NCI-H2081 (cell line): ENCODE measurements at places on chromosomes 13 and 19.

DNA sequence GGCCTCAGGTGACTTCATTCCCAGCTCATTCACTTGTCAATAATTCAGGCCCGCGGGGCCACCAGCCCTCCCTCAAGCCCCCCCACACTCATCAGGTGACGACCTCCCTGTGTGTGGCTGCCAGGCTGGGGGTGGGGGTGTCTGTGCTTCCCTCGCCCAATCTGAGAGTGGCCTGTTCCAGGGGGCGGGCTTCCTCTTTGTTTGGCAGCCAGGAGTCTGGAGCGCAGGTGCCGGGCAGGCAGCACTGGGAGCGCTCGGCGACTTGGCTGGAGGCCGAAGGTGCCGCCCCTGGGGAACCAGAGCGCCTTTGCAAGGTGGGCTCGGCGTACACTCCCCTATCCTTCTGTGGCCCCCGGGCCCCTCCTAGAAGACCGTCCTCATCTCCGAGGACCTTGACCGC is 5.4 kb upstream of the ZNF98 start:
- no peak for DNase-seq

GRCh38 chr19:35120898-35121297 is 5.3 kb downstream of the FXYD3 start:
- no peak for DNase-seq

GRCh38 chr19:7138402-7138801 is 68.9 kb downstream of the ZNF557 start:
- DNase-seq: no peak

DNA sequence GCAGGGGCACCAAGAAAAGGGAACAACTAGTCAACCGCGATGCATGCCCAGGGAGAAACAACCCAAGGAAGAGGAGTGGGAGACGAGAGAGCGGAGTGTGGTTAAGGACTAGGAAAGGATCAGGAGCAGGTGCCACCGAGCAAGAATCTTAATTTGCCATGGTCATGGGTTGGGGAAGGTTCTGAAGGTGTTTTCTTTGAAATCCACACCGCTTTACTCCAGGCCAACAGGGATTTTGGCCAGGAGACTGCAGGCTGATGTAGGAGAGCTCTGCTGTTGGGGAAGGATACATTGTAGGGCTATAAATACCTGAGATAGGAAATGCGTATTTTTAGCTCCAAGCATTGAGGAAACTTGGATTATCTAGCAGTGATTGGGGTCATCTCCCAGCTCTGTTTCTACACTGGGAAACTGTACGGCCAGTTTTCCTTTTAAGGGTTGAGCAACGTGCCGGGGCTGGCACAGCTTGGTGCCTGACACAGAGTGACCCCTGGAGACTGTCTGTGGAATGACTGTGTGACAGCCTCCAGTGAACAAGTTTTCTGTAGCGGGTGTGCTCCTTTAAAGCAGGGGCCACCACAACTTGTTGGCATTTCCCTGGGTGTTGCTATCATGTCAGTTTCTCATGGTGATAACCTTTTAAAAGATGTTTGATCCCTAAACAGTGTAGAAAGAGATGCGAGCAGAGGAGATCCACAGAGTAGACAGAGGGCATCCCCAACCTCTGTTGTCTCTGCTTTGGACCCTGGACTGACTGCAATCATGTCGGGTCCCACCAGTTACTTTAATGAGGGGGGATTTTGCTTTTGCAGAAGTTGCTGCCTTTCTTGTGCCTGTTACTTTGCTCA is 34.3 kb downstream of the ZNF536 start:
- DNase-seq: no peak

DNA sequence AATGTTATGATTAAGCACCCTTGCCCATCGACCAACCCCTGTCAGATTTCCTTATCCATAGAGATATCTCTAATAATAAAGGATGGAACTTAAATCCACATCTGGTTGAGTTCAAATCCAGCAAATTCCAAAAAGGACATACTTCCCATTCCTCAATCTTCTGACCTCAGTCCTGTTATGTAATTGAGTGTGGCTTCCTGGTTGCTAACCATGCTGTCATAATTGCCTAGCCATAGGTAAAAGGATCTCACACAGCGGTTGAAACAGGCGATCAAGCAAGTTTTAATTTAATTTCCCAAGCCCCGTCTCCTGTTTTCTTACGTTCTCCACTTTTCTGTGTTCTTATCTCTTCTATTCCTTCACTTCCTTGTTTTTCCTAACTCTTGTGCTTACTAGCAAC is 550.3 kb downstream of the GPC6 start:
- DNase-seq: no peak

GRCh38 chr19:17950310-17951156 is 16.4 kb upstream of the KCNN1 start:
- no peak for DNase-seq

GRCh38 chr13:58666331-58666730 is 1034.8 kb downstream of the PCDH17 start:
- DNase-seq: no peak

DNA sequence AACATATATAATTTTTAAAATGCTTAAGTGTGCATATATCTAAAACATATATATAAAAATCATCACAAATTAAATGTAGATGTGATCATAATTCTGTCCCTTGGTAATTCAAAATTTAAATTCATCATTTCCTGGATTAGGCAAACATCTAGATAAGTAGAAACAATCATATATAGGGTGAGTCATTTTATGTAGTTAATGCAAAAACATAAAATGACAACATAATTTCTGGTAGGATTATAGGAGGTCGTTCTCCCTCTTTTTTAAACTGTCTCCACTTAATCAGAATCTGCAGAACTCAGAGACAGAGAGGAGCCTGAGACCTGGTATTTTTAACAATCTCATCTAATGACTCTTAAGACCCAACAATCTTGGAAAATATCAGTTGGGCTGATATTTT is 333.4 kb downstream of the KCTD12 start:
- DNase-seq: no peak

DNA sequence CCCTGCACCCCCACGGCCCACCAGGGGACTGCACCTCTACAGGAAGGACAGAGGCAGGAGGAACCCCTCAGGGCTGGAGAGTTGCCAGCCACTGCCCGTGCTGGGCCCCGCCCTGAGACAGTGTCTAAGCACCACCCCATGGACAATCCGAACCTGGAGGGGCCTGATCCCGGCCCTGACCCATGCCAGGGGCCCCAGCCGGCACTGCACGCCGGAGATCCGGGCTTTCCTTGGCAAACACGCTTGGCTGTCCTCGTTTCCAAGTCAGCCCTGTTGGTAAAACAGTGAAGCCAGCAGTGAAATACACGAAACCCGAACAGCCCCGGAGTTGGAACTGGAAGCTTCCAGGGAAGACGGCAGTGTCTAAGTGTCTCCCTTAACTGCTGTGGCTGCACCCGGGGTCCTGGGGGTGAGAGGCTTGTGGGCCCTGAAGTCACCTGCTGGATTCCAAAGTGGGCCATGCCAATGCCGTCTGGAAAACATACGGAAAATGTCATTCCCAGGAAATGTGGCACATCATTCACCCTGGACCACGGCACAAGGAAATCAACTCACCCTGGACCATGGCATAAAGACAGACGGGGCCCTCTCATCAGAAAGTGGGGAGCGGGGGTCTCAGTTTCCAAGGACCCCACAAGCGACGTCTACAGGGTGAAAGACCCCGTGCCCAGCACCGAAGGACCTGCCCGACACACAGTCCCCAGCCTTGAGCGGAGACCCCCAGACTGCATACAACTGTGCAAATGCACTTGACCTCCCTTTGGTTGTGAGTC is 30.9 kb downstream of the RASA3 start:
- DNase-seq: no peak

DNA sequence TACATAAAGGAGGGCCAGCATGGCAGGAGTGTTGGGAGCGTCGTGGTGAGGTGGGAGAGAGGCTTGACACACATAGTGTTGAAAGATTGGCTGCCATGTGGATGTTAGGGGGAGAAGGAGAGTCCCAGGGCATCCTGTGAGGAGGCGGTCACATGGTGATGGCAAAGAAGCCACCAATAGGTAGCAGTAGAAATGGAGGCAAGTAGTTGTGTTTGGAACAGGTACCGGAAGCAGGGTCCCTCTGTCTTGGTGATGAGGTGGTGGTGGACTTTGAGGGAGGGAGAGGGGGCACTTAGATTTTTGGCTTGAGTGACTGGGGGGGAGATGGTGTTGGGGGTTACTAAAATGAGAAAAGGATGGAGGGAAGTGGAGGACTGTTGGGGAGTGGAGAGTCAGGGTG is 193.2 kb upstream of the RNF113B start:
- no peak for DNase-seq

DNA sequence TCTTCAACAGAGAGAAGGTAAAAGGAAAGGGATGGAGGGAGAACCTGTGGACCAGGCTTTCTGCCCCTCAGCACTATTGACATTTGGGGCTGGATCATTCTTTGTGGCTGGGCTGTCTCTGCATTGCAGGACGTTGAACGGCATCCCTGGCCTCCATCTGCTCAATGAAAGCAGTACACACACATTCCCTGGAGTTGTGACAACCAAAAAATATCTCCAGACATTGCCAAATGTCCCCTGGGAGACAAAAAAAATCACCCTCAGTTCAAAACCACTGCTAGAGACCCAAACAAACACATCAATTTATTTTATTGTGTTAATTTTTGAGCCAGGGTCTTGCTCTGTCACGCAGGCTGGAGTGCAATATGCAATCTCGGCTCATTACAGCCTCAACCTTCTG is 43.3 kb downstream of the INSR start:
- DNase-seq: no peak

DNA sequence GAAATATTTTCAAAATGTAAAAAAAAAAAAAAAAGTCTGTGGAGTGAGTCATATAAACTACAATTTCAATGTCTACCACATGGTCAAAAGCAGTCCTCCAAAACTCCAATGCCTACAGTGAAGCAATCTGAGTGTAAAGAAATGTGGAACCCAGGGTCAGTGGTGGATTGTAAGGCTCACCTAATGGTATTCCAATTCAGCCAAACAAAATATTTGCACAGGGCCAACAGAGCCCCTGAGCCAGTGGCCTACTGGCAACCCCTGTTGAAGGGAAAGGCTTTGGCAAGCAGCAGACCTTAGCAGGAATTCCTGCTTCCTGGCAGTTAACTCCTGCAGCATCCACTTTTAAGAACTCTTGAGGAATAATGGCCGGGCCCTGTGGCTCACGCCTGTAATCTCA is 3.4 kb downstream of the DNMT1 start:
- no peak for DNase-seq

- no peak for DNase-seq
Observed at GRCh38 chr19:40466219-40466984, 399 bp upstream of the SPTBN4 start.

- no peak for DNase-seq
Observed at GRCh38 chr13:43244481-43244880, 221.1 kb downstream of the DNAJC15 start.

DNA sequence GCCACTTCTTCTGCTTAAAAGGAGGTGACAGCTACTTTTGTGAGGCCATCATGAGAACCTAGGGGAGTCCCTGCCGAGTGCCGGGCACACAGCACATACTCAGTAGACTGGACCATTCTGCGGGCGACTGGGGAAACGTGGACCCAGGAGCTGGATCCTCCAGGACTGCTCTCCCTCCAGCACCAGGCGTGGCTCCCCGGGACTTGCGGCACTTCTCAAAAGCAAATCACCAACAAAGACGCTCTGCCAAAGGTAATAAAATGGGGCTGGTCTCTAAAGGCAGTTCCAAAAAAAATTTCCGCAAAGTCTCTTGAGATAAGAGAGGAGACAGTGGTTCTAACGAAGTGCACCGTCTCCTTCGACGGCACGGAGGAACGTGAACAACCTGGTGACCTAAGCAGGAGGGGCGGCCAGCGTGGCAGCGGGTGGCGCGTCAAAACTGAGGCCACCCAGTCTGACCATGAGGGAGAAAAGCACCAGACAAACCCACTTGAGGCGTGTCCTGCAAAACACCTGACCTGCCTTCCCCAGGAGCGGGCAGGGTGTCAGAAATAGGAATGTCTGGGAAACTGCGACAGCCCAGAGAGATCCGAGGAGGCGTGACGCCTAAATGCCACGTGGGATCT is 1.4 kb upstream of the TMPRSS9 start:
- no peak for DNase-seq

GRCh38 chr13:46348961-46349360 is 38.1 kb downstream of the RUBCNL start:
- no peak for DNase-seq

GRCh38 chr13:48682436-48682835 is 28.7 kb downstream of the CYSLTR2 start:
- no peak for DNase-seq

DNA sequence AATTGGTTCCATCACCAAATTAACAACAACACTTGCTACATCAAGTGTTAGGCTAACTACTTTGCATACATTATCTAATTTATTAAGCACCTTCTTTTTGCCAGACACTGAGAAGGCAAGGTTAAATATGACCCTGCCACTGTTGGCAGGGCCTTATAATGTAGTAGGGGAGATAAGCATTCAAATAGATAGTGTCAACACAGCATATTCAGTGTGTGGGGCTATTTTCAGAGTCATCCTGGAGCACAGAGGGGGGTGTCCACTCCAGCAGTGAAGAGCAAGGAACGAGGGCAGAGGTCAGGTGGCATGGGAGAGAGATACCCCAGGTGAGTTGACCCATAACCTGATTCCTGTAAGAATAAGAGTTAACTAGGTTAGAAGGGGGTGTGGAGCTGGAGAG is 121.6 kb downstream of the COG6 start:
- DNase-seq: no peak

DNA sequence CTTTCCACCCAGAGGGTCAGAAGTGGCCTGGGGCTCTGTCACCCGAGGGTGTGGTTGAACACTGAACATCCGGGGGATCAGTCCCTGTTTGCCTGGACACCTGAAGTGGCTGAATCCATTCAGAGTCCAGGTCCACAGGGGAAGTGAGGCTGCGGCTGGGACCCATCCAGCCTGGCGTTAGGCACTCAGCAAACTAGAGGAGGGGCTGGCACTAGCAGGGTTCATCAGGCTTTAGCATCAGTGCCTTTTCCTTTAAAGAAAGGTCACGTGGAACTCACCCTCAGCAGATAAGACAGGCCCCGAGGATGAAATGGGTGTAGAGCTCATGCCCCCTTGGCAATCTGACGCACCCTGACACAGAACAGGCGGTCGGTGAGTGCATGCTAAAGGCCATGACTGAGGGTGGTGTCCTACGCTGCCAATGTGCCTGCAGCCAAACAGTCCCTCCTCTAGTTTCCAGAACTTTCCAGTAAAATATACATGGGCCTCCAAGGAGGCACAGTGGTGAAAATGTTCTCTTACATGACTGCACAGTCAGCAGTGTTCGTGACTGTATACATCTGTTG is 72.4 kb upstream of the ARHGEF7 start:
- no peak for DNase-seq

DNA sequence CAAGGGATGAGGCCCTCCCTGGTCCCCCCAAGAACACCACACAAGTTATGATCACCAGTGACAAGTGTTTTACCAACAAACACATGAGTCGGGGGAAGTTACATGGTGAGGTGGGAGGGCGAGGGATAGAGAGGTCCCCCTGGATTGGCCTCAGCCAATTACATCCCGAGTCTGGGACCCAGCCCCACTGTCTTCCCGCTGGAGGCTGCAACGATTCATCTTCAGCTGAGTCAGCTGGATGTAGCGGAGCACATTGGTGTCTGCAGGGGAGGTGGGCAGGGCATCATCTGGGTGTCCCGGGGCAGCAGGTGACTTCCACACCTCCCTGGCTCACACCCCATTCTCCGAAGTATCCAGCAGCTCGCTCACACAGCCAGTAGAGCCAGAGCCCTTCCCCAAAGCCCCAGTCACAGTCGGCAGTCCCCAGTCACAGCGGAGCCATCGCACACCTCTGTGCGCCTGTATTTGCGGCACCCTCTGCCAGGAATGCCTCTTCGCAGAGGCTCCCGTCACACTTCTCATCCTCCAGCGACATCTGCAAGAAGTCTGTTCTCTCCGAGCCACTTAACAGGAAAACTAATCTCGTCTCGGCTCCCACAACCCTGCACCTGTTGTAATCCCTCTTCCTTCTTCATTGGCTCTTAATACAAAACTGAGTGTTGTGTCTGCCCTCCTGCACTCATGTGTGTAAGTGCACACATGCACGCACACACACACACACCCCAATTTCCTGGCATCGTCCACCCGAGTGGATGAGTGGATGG is 2.0 kb downstream of the TTC9B start:
- no peak for DNase-seq
